ENCODE measurements at places on chromosomes 7 and 10.
A peak's percentile ranks its signal among the peaks of the same experiment; 100 is the strongest.

- DNase-seq = no peak
These were observed 319.8 kb upstream of the PHYHIPL start for GRCh38 chr10:58856508-58857240.

GRCh38 chr10:100184840-100185239, 989 bp downstream of the ERLIN1 start:
- DNase-seq = peak; percentile 68

DNA sequence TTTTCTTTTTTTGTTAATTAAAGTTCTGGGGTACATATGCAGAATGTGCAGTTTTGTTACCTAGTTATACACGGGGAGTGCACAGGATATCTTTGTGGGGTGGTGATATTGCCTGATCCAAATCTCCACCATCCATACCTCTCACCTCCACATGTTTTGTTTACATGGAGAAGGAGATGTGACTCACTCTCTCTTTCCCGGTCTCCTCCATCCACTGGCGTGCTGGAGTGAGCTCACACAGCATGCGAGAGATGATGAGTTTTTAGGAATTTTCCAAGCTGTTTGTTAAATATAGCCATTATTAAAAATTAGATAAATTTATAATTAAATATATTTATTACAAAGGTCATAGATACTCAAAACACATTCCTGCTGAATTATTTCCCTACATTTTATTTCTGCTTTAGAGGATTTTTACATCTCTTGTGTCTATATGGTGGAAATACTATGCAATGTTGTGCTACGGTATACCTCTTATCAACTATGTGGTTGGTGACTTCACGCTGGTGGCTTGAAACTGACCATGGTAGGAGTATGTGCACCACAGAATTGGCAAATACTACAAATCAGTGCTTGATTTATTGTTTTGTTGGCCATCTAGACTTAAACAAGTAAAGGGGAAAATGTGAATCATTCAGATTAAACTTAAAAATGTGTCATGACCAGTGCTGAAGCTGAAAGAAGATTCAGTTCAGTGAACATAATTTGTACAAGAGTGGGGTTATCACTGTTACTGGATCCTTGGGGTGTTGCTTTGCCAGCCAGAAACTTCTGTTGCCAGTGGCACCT, 107.9 kb upstream of the FAM180A start:
- peak; percentile 3 for DNase-seq

GRCh38 chr10:56537984-56538383, 176.9 kb upstream of the ZWINT start:
- peak; percentile 19 for DNase-seq

DNA sequence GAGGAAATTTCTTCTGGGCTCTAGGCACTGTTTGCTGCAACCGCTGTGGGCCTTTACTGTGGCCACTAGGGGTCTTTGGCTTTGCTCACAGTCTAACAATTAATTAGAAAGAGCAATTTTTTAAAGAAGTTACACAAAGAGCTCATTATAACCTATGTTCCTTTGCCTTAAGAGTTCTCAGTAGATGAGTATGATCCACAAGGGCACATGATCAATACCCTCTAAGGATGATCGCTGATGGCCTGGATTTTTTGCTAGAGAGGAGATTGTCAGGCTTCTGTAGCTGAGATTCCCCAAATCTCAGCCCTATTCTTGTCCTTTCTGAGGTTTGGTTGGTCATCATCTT, 80.8 kb upstream of the RHOBTB1 start:
- peak; percentile 51 for DNase-seq

- peak; percentile 94 for DNase-seq
These were observed 38.9 kb downstream of the HK1 start for GRCh38 chr10:69317175-69317604.

DNA sequence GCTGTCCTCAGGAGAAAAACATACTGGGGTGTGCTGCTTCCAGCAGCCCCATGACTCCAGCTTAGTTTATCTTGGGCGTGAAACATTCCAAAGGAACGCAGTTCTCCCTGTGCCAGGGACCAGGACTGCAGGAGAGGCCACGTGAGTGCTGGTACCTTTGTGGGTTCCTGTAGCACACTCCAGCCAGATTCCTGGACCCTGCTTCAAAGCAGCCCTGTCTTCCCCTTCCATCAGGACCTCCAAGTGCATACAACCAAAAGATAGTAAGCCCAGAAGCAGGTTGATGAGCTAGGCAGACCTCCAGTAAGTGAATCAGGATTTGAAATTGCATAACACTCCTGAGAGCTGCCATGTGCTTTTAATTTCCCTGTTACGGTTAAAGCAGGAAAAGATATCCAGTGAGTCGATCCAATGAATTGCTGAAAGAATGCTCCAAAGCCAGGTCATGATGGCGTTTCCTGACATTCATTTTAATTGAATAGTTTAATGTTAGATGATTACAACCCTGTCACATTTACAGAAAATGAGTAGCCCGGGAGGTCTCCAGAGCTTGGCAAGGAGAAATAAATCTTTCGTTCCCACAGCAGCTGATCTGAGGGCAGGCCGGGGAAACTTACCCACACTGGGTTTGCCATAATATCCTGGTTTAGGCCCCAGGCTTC, 38.9 kb upstream of the CPXM2 start:
- no peak for DNase-seq

- DNase-seq = no peak
These were observed 29.5 kb downstream of the RAB11FIP2 start for GRCh38 chr10:118017071-118017740.

GRCh38 chr7:112071856-112072255, 134.3 kb downstream of the DOCK4 start:
- DNase-seq = no peak

DNA sequence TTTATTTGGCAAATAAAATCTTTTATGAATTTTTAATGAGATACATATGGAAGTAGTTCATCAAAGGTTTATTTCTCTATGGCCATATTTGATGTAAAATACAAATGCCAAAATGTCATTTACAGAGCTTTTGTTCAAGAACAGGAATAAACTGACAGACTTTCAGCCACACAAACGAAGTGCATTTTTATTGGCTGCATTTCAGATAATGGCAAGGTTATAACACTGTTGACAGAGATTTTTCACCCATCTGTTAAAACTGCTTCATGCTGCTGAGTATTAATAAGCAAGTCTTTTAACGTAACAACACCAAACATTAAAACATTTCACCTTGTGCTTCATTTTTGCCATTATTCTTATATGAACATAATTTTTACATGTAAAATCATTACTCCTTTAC, 254.4 kb downstream of the ANKRD7 start:
- no peak for DNase-seq

DNA sequence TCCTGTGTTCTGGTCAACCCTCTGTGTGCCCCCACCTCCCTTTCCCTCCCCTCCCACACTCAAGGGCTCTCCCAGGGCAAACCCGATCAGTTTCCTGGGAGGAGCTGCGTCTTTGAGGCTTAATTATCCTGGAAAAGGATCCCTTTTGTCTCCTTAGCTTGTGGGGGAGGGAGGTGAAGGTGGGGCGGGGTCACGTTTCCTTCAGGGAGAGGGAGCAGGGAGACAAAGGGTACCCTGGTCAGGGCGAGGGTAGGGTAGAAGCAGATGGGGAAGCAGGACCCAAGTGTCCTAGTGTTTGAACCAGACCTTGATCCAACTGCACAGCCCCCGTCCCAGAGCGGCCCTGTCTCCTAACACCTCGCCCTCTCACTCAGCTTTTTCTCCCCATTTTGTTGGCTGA, 90.1 kb downstream of the HIF1AN start:
- DNase-seq = no peak

- no peak for DNase-seq
These were observed 133.7 kb upstream of the SEMA3E start for GRCh38 chr7:83782628-83783027.

DNA sequence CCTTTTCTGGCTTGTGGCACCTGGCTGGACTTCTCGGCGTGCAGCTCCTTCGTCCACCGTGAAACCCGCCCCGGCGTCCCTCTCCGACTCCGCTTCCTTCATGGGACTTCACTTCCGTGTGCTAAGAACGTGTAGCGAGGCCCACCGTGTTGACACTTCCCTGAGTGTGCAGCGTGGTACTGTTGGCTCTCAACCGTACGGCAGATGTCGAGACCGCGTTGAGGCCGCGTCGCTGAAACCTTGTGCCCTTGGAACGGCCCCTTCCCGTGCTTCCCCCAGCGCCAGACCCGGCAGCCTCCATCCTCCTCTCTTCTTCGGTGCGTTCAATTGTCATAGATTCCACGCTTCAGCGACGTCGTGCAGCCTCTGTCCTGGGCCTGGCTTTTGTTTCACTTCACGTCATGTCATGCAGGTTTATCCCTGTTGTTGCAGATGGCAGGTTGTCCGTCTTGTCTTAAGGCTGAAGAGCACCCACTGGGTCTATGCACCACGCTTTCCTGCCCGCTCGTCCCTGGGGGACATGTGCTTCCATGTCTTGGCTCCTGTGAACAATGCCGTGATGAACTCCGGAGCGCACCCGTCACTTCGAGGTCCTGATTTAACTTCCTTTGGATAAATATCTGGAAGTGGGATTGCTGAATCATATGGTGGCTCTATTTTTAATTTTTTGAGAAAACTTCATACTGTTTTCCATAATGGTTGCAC, 465.3 kb downstream of the DNAJB6 start:
- DNase-seq = no peak

GRCh38 chr10:51659344-51659743, 40.1 kb downstream of the CSTF2T start:
- DNase-seq = no peak

DNA sequence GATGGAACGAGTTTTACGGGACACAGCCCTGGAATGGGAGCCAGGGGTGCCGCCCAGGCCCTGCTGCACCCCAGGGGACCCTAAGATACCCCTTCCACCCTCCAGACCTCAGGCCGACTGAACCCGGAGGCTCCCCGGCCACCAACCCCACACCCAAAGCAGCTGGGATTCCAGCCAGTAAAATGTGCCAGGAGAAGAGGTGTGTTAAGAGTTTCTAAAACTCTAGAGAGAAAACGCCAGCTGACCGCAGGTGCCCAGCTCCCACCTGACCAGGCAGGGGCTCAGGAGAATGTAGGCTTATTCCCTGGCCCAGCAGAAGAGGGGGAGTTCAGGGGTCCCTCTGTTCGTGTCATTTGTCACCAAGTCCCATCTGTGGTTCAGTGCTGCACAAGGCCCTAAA, 17.5 kb downstream of the NUDT1 start:
- no peak for DNase-seq

GRCh38 chr7:94182066-94182465, 177.9 kb upstream of the BET1 start:
- no peak for DNase-seq

- no peak for DNase-seq
These were observed 12.9 kb downstream of the EXOC4 start for GRCh38 chr7:133265821-133266220.

DNA sequence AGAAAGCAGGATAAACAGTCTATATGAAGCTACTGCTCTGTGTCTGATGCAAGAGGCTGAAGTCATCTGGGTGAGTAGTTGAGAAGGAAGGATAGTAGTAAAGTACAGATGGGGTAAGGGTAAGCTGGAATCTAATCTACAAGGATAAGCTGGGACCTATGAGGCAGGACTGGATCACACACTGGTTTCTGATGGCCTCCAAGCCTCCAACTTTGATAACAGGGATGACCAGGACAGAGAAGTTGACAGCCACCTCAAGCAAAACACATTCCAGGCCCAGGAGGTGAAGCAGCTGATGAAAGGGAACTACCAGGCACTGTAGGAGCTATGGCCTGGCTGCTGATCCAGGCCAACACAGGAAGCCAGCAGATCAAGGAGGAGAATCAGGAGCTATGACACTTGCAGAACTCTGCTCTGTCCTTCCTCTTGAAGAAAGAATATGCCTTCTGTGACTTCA, 278.1 kb upstream of the TMEM229A start:
- peak; percentile 82 for DNase-seq

DNA sequence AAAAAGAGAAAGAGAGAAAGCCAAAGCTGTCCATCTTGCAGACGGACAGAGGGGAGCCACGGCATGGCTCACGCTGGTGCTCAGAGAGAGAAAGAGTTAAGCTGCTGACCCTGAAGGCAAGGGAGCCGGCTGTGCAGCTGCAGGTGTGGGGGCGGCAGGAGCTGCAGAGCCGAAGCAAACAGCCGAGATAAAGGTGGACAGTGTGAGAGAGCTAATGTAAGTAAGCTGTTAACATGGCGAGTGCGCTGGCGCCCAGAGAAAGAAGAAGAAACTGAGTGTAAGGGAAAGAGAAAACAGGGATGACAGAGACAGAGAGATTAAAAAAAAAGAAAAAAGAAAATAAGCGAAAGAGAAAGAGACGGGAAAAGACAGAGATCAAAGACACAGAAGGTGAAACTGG, 18.2 kb downstream of the COL17A1 start:
- no peak for DNase-seq

DNA sequence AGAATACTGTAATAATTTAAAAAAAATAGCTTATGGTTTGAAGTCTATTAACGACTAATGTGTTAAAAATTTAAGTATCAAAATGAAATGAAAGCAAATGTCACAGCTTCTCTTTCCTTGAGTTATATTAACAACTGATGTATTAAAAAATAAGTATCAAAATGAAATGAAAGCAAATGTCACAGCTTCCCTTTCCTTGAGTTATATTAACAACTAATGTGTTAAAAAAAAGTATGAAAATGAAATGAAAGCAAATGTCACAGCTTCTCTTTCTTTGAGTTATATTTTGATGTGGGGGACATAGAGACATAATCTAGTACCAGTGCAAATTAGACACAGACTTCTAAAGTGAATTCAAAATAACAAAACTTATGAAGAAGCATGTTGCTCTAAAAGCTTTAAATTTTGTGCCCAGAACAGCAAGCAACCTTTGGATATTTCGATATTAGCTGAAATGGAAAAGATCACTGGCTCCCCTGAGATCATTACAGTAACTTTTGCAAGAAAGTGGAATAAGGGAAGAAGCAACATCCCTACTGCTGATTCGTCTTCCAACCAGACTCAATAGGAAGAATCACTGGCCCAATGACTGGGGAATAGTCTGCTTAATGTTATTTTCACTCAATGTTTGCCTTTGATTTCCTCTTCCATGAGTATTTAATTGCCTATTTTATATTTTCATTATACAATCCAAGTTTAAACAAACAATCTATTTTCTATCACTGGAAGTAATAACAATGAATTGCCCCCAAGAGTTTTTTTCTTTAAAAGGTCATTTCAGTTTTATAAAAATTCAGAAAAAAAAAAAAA, 8.0 kb downstream of the SKAP2 start:
- DNase-seq = no peak

GRCh38 chr7:96747418-96747940, 37.8 kb upstream of the SEM1 start:
- no peak for DNase-seq

DNA sequence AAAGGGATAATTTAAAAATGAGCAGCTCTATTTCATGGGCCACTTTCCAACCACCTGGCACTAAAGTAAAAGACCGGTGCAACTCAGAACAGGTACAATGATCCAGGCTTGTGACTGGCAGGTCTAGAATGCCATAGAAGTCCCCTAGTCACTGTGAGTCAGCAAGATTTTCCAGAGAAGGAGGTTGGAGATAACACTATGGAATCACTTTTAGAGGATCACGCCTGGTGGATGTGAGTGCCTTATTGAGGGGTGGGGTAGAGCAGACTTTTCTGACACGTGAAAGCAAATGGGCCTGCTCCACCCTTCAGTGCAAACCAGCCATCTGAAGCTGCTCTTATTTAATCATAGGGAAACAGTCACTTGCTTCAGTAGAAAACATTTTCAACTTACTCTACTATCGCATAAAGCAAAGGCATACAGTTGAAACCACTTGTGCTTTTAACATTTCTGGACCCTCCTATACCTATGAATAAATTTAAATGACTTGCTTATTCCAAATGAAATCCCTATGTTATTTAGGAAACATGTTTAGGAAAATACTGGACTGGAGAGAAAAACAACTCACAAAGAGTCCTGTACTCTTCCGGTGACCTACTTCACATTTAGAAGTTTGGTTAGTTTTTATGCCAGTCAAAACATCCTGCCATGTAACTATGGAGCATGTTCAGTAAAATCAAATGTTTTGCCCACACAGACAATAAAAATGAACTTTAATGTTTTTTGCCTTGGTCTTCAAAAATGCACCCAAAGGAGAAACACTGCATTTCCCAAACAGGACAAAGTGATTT, 21.5 kb upstream of the AKR1C1 start:
- DNase-seq = peak; percentile 64

All from OCI-M1 (cell line).